Amniotic stem cell (primary cell): ENCODE measurements at places on chromosomes 2 and 18.
A peak's percentile ranks its signal among the peaks of the same experiment; 100 is the strongest.

GRCh38 chr2:148201075-148202004 is 180.4 kb downstream of the MBD5 start:
- no peak for DNase-seq

GRCh38 chr18:44816477-44816876 is 135.8 kb downstream of the SETBP1 start:
- DNase-seq: no peak

- no peak for DNase-seq
Observed at GRCh38 chr2:238441262-238442114, 14.8 kb downstream of the ASB1 start.

DNA sequence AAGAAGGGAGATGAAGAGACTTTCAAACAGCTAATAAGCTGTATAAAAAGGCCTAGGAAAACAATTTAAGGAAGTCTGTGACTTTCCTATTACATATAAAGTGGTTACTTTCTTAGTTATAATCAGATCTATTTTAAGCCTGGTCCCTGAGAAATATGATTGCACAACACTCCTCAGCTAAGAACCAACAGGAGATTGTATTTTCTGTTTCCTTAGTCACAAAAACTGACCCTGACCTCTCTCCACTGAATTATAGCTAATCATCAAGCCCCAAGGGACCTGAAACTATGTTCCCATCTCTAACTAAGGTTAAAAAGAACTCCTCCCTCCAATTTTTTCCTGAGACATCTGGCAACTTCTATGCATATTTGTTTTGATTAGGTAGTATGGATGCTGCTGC is 106.9 kb downstream of the ROCK1 start:
- peak; percentile 30 for DNase-seq

DNA sequence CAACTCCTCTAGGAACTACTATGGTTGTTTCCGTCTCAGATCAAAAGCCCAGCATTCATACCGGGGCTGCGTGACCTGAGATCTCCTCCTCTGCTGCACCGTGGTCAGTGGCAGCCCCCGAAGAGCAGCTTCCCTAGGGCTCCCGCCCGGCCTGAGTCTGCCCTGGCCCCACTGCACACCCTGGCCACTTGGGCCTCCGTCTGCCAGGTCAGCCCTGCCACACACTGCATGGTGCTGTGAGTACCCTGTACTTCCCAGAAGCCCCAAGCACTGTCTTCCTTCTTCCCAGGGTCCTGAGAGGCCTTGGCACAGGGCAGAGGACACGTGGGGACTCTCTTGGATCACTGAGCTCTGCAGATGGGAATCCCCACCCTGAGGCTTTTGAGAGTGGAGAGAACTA is 81.5 kb upstream of the GPC1 start:
- no peak for DNase-seq

GRCh38 chr2:43329637-43330036 is 103.2 kb upstream of the ZFP36L2 start:
- no peak for DNase-seq

DNA sequence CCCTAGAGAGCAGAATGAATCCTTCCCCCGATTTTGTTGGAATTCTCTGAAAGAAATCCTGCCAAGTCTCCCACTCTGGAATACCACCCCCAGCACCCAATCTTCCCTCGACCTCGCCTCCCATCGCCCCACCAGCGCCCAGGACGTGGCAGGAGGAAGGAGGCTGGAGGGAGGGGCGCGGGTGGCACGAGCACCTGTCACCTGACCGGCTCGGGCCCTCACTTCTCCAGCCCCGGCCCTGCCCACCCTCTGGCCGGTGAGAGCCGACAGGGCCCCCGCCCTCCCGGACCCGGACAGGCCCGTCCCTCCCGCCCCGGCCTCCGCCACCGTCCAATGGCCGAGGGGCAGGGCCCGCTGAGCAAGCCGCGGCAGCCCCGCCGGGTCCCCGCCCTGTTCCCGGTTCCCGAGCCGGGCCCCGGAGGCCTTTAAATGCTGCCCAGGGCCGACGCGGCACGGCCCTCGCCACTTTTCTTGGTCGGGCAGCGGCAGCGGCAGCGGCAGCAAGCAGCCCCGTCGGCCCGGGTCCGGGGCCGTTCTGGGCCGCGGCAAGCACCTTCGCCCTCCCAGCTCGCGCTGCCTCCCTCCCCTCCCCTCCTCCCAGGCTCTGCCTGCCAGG is at the start of gene LGALSL:
LGALSL (plus strand) TSS at position 393 of the 616 bp plus-strand sequence. CDS start 384 bp downstream, outside the sequence.
- DNase-seq: peak; percentile 32

DNA sequence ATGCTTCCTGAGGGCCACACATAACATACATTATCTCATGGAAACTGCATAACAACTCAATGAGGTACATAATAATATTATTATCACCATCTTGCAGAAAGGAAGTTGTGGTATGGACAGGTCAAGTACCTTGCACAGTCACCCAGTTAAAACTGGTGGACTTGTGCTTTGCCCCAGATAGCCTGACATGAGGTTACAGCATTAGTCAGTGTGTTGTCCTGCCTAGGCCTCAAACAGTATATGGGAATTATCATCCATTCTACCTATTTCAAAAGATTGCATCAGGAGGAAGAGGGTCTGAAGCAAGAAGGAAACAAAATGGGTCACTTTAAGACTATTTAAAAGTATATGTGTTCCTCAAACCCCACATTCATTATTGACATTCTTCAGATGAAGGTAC is 5.4 kb upstream of the ANTXR1 start:
- no peak for DNase-seq

GRCh38 chr2:36165132-36165531 is 190.4 kb upstream of the CRIM1 start:
- DNase-seq: no peak

GRCh38 chr18:31722369-31722957 is 38.1 kb upstream of the B4GALT6 start:
- DNase-seq: no peak

DNA sequence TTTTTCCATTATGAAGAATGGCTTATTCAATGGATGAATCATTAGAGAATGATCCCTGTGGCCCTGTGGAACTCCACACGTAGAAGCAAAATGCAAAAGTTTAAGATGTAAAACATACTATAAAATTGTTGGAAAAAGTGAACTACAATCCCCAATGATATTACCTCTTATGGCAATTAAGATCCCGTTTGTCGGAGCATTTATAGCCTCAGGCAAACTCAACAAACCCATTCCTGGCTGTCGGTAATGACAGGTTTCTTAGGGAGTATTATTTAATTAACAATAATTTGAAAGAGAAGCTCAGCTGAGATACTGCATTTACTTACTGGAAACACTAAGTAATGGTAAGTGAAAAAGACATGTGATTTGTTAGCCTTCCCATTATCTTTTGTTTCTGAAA is 138.3 kb downstream of the CDH20 start:
- DNase-seq: no peak

GRCh38 chr18:59712311-59712710 is 15.1 kb upstream of the CCBE1 start:
- DNase-seq: no peak

DNA sequence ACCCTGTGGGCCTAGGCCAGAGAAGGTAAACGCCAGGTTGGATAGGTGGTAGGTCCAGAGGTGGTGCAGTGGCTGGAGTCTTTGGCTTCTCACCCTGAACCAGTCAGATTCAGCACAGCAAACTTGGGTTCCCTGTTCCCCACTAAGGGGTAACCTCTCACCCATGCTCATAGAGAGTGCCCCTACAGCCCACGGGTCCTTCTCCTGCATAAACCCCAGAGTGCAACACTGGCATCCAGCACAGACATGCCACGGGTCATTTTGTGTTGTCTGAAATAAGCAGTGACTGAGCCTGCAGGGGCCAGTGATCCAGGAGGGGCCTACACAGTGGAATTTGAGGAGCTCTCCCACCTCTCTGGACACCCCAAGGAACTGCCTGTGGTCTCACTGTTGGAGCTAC is 40.5 kb upstream of the ATP6V1B1 start:
- no peak for DNase-seq

- DNase-seq: no peak
Observed at GRCh38 chr2:48693645-48694044, 61.9 kb downstream of the LHCGR start.

GRCh38 chr18:8329186-8329771 is 280.0 kb upstream of the RAB12 start:
- DNase-seq: no peak

- no peak for DNase-seq
Observed at GRCh38 chr2:236211296-236211695, 43.1 kb upstream of the GBX2 start.

GRCh38 chr2:239316562-239317465 is 84.0 kb downstream of the HDAC4 start:
- DNase-seq: no peak

DNA sequence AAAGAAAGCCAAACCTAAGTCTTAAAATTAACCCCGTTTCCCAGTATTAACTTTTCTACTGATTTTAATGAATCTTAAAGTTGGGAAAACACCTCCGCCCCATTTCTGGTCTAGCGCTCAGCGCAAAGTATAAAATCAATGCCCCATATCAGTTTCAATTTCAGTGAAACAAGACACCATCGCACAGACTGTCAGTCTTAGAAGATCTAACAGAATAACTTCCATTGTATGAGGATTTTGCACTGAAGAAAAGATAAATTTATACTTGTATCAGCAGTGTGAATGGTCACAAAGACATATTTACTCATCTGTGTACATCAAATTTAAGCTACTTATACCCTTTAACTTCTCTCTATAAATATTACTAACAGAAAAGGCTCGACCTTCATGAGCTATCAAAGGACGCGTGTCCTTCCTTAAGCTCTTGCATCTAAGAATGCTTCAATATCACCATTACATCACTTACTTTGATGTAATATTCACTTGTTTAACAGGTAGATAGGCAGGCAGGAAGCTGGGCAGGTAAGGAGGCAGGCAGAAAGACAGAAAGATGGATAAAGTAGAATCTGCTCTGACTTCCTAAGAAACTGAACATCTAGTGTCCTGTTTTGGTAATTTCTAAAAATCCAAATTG is 183.0 kb downstream of the TCF4 start:
- no peak for DNase-seq

- DNase-seq: no peak
Observed at GRCh38 chr2:21279525-21279924, 155.8 kb downstream of the TDRD15 start.

GRCh38 chr18:61368001-61368400 is 34.8 kb downstream of the CDH20 start:
- no peak for DNase-seq

DNA sequence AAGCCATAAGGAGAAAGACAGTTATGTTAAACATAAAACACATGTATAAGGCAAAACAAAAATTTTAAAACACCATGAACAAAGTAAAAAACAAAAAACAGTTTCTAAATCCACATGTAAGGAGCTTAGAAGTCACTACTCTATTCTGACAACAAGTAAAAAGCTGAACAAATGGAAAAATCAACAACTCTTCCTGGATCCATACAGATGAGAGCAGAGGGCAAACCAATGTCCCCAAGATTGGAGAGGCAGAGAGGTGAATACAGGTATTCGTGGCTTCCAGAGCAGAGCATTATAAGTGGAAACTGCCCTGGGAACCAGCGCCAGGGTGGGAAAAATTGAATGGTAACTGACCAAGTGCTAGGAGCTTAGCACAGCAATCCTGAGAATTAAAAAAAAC is 93.5 kb downstream of the SPIRE1 start:
- DNase-seq: no peak

DNA sequence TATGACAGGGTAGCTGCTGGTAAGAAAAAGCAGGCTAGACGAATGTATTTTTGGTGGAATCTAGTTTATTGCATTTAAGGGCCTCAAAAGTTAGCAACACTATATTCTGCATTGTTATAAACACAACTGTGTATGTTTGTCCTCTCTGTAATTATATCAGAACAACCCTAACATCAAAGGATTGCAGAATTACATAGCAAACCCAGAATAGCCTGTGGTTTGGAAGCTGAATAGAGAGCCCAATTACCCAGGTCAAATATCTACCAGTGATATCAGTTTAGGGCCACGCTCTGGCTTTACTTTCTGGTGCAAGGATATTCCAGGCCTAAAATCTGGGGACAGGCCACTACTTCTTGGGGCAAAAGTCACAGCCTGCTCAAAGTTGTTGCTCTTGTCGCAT is 25.1 kb upstream of the MRO start:
- DNase-seq: no peak

DNA sequence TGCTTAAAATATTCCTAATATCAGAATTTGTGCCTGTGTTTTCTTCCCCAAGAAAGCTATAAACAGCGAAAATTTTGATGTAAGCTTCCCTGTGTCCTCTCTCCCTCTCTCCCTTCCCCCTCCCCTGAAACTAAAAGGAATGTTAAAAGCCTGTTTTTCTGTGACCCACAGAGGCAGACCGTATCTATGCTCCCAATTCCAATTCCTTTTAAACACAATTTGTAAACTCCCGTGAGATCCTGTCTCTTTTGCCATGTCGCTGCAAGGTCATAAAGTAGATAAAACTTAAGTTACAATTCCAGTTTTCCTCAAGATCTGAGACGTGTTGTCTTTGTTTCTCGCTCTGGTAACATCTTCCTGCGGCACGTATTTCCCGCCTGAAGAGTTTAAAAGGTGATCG is 23.3 kb downstream of the SKA1 start:
- no peak for DNase-seq

GRCh38 chr2:74146929-74147726 is 584 bp downstream of the BOLA3 start:
- DNase-seq: no peak

DNA sequence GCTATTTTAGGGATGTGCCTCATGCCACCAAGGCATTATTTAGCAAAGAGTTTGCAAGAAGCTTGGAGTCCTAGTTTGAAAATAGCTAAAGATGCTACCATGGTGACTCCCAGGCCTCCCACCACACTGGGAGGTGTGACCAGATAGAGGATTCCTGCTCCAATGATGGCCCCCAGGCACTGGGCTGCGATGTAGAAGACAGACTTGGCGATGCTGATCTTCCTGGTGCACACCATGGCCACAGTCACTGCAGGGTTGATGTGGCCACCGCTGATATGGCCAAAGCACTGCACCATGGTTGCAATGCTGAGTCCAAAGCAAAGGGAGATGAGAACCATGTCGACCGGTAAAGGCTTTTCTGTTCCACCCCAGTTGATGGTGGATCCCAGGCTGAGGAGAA is 3.4 kb downstream of the AQP4 start:
- DNase-seq: no peak

DNA sequence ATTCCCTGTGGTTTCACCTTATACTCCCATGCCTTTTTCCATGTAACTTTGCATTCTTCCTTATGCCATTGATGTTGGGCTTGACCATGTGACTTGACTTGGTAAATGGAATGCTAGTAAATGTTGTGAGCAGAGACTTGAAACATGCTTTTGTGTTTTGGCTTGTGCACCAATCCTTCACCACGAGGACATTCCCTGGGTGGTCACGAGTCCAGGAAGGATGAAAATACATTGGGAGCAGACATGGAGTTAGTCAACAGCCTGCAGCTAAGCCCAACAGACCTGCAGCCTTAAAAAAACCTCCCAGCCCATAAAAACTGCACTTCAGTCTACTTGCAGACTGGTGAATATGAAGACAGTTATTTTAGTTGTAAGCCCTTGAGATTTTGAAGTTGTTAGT is 116.5 kb upstream of the SPATS2L start:
- DNase-seq: no peak

GRCh38 chr18:51651761-51652160 is 454.3 kb upstream of the MEX3C start:
- DNase-seq: no peak

GRCh38 chr2:100527440-100528015 is 35.3 kb upstream of the PDCL3 start:
- no peak for DNase-seq

- no peak for DNase-seq
Observed at GRCh38 chr18:79615586-79615985, 64.0 kb upstream of the CTDP1 start.

- no peak for DNase-seq
Observed at GRCh38 chr18:13451661-13452387, 233.3 kb downstream of the LDLRAD4 start.
